SK-N-SH (cell line): ENCODE measurements at places on chromosomes 5 and 9. TPM values are rescaled to one million over a fixed set of nuclear protein-coding genes. Genes with fewer than 3 reads are reported as not detected.

- no peak for DNase-seq
- H3K4me1 ChIP-seq: no peaks in the 10 kb centered on the region
These were observed 46.0 kb downstream of the ADAMTS19 start for GRCh38 chr5:129506086-129506485.

The PBX3 gene
- 73.0 and 87.0 TPM in 2 replicates for polyA plus RNA-seq

The PCSK1 gene
- 0.08 TPM in 1 of 2 replicates, not detected in the other for polyA plus RNA-seq

The KCNMB1 gene
- not detected in 2 replicates for polyA plus RNA-seq
